NCI-H1105 (cell line): ENCODE measurements at places on chromosomes 4 and X.

- DNase-seq: no peak
These were observed 105.8 kb upstream of the EGFL6 start for GRCh38 chrX:13463608-13464007.

DNA sequence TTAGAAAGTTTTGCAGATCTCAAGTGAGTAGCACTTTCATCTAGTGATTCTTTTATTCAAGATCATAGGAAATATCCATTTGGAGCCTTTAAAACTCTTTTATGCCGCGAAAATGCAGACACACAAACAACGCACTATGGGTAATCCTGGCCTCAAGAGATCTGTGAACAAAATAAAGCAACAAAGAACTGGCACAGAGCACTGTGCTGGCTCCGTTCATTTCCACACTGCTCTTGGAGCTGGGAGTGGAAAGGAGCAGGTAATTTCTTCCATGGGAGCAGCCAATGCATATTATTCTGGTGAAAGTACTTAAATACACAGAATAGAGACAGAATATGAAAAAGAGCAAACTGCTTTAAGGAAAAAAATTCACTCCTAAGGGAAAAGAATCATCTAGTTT, 172.7 kb upstream of the FRG1 start:
- no peak for DNase-seq

GRCh38 chr4:183348706-183349659, 26.8 kb upstream of the CLDN24 start:
- DNase-seq: no peak

DNA sequence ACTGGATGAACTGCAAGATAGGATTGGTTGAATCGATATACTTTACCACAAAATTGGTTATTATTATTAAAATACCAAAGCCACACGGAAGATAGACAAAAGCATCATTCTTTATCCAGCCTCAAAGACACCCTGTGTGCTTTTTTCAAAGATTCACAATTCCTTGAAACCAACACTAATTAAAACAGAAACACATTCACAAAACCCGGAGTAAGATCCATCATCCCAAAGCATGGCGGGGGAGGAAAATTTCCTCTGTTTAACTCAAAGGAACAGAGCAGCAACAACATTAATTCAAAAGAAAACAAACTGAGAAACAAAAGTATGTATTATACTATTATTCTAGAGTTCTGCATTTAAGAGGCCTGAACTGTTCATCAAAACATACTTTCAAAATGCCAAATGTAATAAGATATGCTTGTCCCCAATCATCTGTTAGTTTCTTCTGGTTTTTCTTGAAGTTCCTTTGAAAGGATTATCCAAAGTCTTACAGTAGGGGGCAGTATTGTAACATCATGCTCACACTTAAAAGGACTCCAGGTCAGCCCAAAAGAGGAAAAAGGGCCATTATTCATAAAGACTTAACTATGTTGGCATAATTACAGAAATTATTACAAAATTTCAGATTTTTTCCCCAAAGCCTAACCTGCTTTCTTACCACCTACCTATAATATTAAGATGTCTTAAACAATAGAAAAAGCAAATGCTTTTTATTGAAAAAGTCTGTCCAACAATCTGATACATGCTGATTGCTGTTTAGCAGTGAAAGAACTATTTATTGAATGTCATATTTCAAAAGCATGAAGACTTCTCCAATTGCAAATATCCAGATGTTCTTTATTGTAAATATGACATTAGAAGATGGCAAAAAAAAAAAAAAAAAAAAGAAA, 168.7 kb downstream of the SCFD2 start:
- DNase-seq: peak; percentile 32

DNA sequence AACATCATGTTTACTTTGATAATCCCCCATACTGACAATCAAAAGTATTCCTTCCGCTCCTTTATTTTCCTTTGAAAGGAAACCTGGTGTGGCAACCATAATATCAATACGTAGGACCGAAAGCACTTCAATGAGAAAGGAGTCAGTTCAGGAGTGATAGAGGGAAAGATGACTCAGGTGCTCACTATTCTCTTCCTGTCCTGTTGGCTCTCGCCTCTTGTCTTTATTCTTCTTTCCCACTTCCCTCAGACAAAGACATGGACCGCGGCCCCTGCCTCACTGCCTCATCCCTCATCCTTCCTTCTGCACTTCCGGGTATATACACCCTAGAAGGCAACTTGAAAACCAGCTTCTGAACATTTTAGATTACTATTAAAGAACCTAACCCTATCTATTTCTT, 49.8 kb upstream of the TNIP3 start:
- no peak for DNase-seq

DNA sequence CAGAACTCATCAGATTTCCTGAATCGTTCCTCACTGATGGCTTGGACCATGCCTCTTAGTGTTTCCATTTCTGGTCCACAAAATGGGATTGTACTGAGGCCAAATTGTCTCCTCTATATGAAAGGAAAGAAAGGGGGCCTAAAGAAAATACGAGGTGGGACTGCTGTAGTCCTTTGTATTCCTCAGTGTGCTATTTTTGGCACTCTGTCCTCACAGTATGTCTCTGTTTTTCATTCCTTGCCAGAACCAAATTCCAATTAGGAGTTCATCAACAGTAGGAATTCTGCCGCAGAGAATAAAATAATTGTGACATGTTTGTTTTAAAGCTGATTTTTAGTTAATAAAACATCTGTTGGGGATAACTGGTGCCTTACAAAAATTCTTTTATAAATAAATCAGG, 515.7 kb downstream of the SMARCA1 start:
- no peak for DNase-seq
